ENCODE measurements at places on chromosomes 16 and 17.

DNA sequence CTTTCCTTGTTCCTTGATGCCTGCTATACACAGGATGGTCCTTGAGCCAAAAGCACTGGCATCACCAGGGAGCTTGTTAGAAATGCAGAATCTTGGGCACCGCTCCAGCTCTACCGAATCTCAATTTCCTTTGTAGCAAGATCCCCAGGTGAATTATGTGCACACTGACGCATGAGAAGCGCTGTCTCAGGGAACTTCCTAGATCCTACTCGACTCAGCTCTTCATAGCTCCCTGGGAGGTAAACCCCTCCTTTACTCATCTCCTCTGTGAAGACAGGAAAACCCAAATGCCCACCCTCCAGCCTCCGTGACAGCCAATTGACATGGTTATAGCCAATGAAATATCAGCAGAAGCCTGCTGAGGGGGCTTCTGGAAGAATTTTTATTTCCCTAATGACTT, 4.1 kb downstream of the USP31 start:
- DNase-seq, result no peak

GRCh38 chr16:1781758-1782407, 488 bp downstream of the SPSB3 start:
- DNase-seq, result no peak

GRCh38 chr16:27096375-27096774, 29.6 kb downstream of the C16orf82 start:
- DNase-seq, result no peak

GRCh38 chr17:19755821-19756510, 7.9 kb upstream of the ALDH3A1 start:
- DNase-seq, result no peak

- no peak for DNase-seq
Observed at GRCh38 chr16:88569614-88569984, 604 bp upstream of the ZC3H18 start.

DNA sequence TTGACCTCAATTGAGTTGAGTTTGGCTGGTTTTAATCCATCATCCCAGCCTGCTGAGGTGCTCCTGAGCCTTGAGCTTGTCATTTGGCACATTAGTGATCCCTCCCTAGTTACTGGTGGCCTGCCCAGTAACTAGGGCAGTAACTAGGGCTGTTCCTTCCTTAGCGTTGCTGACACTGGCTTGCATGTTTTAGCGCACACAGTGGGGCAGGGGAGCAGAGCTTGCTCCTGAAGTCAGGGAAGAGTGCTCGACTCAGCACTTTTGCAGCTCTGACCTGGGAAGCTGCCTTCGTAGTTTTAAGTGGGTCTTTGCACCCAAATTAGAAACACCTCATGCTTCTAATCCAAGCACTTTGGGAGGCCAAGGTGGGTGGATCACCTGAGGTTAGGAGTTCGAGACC, 15.7 kb downstream of the CCDC42 start:
- DNase-seq, result no peak

DNA sequence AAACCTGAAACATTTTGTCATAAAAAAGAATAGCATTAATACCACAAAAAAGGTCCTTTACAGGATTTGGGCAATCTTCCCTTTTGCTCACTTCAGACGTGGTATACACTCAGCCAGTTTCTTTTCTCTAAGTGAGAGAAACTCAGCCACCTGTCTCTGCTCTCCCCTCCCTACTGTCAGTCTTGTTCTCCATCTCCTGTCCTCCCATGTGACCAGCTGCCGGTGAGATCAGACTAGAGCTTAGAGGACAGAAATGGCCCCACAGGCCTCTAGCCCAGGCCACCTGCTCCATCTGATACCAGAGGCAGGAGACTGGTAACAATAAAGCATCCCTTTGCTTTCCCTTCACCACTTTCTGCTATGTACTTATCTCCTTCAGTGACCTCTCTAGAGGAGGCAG, 34.9 kb downstream of the CMC2 start:
- no peak for DNase-seq

GRCh38 chr17:17446666-17447155, 30.1 kb upstream of the MED9 start:
- no peak for DNase-seq

DNA sequence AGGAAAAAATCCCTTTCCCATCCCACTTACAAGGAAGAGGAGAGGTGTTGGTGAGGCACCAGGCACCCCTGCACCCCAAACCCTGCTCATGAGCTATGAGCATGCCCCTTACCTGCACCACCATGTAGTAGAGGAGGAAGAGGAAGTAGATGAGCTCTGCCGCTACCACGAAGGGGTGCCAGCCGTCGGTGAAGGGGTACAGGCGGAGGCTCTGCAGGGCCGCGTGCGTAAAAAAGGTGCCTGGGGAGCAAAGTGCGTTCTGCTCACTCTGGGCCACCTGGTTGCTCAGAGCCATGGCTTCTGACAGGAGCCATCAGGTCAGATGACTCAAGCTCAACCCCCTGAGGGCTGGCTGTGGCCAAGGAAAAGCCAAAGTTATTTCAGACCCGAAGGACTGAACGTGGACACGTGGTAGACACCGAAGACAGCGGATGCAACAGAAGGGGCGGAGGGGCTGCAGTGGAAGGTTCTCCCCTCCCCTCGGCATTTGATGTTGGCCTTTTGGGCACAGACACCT, 25.3 kb upstream of the GCSH start:
- no peak for DNase-seq

- DNase-seq, result no peak
Observed at GRCh38 chr17:2903193-2903974, 107.1 kb downstream of the RAP1GAP2 start.

DNA sequence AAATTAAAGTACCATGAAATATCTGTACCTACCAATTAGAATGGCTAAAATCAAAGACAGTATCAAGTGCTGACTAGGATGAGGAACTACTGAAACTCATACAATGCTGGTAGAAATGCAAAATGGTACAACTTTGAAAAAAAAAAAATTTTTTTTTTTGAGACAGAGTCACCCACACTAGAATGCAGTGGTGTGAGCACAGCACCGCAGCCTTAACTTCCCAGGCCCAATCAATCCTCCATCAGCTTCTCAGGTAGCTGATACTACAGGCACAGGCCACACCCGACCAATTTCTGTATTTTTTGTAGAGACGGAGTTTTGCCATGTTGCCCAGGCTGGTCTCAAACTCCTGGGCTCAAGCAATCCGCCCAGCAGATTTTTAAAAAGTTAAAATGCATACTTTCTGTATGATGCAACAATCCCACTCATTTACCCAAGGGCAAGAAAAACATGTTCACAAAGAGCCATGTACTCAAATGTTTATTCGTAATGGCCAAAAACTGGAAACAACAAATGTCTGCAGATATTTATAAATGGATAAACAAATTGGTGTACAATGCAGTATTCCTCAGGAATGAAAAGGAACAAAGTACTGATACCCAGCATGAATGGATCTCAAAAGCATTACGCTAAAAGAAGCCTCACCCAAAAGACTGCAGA, 8.7 kb downstream of the SMURF2 start:
- no peak for DNase-seq

DNA sequence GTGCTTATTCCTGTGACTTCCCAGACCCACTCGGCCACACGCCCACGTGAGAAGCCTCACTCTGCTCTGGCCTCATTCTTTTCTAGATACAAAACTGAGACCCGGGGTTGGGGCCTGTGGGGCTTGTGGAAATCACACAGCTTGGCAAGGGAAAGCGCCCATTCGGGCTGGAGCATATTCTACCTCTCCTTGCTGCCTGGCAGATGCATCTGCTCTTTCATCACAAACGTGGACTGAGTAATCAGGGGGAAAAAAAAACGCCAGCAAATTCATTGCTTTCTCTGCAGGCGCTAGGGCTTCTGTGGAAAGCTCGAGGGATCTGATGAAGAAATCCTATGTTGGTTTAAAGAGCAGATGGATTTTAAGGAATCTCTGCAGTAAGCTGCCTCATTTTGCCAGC, 44.4 kb downstream of the DNAH9 start:
- no peak for DNase-seq

- DNase-seq, result peak; percentile 48
Observed at GRCh38 chr16:89402962-89403361, 87.4 kb downstream of the ANKRD11 start.

- DNase-seq, result no peak
Observed at GRCh38 chr16:4746991-4747574, 12.7 kb downstream of the DNAAF8 start.

DNA sequence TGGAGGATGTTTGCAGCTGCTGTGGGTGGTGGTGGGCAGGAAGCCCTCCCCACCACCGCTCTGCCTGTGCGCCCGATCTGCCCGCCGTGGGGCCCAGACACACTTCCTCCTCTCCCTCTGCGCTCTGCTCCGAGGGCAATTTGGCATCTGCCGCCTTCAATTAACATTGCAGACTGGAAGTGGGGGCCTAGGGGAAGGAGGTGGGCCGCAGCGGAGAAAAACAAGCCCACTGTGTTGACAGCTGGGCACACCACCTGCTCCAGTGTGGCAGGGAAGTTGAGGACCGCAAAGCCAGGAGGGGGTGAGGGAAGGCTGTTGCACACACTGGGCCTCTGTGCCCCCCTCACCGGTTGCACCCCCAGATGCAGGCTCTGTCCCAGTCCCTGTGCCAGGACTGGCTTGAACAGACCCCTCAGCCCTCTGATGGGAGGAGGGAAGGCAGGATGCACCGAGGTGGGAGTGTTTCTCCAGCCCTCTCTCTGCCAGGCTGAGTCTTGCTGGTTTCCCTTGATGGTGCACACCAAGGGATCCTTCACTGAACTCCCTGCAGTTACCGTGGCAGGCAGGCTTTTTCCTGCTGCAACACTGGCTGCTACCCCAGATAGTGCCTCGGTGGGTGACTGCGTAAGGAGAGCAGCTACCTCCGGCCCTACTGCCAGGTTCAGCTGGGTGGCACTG, 72.8 kb upstream of the MED9 start:
- DNase-seq, result peak; percentile 53

DNA sequence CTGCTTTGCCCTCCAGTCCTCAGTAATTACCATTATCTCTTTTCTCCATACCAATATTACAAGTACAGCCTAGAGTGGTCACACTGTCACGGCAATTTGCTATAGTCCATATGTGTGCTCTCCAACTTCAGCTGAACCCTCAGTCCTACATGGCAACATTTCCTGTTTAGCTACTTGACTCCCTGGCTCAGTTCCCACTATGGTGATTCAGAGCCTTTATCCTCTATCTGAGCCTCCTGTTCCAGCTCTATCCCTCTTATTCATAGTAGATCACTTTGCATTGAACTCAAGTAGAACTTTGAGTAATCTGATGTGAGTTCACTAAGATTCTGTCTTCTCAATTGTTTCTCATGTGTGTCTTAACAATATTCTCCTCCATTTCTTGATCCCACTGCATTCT, 43.7 kb upstream of the GOSR1 start:
- DNase-seq, result no peak

DNA sequence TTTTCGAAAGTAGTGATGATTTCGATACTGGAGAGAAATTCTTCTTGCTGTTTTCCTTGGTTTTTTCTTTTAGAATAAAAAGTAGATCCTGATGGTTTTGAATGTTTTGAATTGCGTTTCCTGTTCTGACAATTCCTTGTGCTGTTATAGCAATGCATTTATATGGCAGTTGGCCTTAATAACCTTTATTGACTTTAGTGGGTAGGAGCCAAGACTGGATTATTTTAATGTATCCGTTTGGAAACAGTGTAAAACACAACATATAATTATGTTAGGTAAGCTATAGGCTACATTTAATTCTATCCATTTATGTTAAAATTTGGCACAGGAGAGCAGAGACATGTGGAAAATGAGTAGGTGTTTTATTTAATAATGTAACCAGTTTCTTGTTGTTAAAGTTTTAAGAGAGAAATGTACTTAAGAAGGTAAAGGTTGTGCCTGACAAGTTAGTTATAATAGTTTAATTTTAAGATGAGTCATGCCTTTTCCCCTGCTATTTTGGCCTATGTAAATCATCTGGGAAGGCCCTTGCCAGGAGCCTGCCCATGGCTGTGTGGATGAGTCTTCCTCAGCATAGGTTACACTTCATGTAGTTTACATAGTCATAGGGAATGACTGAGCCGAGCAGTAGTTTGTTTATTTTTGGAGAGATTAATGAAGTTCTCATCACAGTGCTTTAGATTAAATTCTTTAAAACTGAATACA, 189.9 kb downstream of the FTO start:
- DNase-seq, result no peak

GRCh38 chr17:58005728-58006559, 1.1 kb downstream of the SRSF1 start:
- no peak for DNase-seq

DNA sequence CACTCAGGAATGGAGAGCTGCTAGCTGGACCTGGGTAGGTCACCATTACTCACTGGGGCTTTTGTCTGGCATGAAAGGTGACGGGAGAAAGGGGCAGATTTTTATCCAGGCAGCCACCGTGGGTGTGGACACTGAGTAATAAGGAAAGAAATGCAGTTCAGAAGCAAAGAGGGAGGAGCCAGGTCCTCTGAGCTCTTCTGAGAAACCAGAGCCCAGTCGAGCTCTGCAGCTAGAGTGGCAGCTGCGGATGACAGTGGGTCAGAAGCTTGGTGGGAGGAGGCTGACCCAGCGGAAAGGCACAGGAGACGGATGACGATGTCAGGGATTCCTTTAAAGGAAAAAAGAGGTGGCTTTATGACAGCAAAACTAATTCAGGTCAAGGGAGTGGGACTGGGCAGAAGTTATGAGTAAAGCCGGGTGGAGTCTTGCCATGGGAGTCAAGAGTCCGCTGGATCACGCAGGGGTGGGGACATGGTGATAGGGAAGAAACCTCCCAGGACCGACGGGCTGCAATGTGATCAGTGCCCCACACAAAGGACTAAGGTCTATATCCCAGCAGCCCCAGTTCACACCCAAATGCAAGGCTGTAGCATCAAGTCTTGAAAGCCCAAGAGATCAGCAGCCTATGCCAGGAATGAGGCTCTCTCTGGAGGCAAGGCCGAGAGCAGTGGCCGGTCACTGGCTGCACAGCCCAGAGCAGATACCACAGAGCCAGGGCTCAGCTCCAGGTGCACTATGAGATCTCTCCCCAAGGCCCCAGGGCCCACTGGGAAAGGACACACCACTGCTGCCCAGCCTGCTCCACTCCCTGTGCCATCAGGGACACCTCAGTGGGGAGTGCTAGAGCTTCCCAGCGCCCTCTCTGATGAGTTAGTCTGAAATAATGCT, 6.3 kb upstream of the MNT start:
- DNase-seq, result no peak

DNA sequence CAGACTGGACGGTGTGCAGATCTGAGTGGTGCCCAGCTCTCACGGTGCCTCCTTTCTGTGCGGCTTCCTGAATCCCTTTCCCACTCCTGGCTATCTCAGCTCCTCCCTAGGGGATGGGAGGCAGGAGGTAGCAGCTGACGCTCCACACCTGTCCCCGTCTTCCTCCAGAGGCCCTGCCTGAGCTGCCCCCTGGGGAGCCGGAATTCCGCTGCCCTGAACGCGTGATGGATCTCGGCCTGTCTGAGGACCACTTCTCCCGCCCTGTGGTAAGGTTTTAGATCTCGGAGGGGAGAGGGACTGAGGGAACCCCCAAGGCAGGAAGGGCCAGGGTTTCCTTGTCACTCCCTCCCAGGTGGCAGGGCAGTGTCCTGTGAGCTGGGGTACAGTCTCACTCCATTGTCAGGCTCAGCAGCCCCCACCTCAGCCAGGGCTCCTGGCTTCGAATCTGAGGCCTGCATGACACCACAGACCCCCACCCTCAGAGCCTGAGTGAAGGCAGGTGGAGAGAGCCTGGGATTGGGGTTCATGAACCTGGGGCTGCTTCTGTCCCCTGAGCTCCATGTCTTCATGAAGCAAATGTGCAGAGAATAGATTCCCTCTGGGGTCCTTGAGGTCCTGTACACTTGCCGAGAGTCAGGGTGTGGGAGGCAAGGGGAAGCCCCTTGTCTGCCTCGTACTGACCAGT, 6.6 kb downstream of the DEF8 start:
- no peak for DNase-seq
